Vagina (tissue), 2 donors: ENCODE measurements at places on chromosomes 6 and 20.

- H3K27me3 ChIP-seq, result no peaks in the 10 kb centered on the region
- peak overlapping the region; percentile 96 for H3K27ac ChIP-seq
- peak overlapping the region; percentile 73 for H3K4me3 ChIP-seq
- peaks cover 9% of the 10 kb centered on the region for H3K36me3 ChIP-seq
- no peak for DNase-seq
Measured at GRCh38 chr20:49937027-49937929, 1.1 kb downstream of the RNF114 start.

DNA sequence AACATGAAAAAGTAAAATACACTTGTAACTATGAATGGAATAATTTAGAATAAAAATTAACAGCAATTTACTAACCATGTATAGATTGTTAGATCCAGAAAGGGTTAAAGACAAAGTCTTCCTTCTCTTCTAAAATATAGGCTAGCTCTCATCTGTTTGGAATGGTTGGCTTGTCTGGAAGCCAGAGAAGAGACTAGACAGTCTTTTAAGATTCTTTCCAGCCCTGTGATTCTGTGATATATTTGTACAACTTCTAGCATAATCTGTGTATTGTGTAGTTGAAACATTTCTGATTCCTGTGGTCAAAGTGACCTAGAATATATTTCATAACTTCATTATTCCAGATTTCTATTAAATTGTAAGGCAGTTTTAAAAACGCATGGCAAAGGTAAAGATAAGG is 196.6 kb downstream of the UST start:
- no peaks in the 10 kb centered on the region for H3K27me3 ChIP-seq
- peaks cover 11% of the 10 kb centered on the region for H3K4me1 ChIP-seq
- no peaks in the 10 kb centered on the region for H3K36me3 ChIP-seq
- H3K4me3 ChIP-seq, result no peak overlapping the region
- DNase-seq, result no peak

DNA sequence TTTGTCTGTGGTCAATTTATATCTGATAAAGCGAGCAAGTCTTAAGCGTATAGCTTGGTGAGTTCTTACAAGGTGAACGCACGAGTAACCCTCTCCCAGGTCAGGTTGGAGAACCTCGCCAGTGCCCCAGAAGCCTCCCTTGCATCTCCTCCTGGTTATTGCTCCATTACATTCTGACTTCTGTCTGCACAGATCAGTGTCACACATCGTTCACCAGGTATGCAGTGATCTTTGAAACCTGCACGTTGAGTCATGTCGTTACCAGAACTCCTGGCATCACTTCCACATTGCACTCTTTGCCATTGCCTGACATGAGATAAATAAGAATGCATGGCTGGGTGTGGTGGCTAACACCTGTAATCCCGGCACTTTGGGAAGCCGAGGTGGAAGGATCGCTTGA is 44.2 kb downstream of the AKAP12 start:
- no peaks in the 10 kb centered on the region for H3K36me3 ChIP-seq
- no peak overlapping the region for H3K4me3 ChIP-seq
- no peak overlapping the region for H3K27ac ChIP-seq
- DNase-seq, result no peak
- H3K27me3 ChIP-seq, result no peaks in the 10 kb centered on the region
- H3K4me1 ChIP-seq, result peaks cover 13% of the 10 kb centered on the region

DNA sequence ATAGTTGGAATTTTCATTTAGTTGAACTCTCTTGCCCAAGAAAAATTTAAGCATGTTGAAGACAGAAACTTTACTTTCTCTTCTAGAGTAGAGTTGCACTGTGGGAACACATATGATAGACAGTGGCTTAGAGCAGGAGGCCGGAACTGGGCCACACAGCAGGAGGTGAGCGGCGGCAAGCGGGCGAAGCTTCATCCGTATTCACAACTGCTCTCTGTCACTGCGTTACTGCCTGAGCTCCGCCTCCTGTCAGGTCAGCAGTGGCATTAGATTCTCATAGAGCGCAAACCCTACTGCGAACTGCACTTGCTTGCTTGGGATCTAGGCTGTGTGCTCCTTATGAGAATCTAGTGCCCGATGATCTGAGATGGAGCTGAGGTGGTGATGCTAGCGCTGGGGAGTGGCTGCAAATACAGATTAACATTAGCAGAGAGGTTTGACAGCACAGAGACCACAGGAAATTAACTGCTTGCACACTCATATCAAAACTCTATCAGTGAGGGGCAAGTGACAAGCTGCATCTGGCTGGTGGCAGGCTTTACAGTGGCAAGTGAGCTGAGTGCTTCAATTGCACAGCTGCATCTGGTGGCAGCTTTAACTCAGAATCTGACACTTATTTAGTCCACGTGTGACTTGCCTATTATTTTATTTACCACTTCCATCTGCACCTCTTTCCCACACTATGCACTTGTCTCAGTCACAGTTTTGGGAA is 174.9 kb upstream of the C6orf118 start:
- H3K27me3 ChIP-seq, result no peaks in the 10 kb centered on the region
- H3K36me3 ChIP-seq, result no peaks in the 10 kb centered on the region
- no peaks in the 10 kb centered on the region for H3K4me1 ChIP-seq
- DNase-seq, result no peak

DNA sequence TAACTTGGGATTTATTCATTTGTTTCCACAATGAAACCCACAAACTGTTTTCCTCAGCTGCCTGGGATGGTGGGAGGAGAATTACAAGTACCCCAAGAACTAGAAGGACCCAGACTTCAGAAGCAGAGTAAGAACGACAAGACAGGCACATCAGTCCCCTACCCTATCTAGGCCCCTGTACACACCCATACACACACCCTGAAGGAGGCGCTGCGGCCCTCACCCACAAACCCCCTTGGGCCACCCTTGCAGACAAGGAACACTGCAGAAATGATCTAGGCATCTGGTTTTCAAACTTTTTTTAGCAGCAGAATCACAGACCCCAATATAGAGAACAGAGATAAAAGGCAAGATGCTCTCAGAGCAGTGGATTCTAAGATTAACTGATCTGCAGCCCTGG is 55.0 kb downstream of the TRERF1 start:
- no peak overlapping the region for H3K27ac ChIP-seq
- peaks cover 24% of the 10 kb centered on the region for H3K4me1 ChIP-seq
- H3K4me3 ChIP-seq, result no peak overlapping the region
- H3K36me3 ChIP-seq, result no peaks in the 10 kb centered on the region
- DNase-seq, result no peak
- no peaks in the 10 kb centered on the region for H3K27me3 ChIP-seq

- no peak overlapping the region for H3K27ac ChIP-seq
- no peak for DNase-seq
- H3K36me3 ChIP-seq, result no peaks in the 10 kb centered on the region
Measured at GRCh38 chr20:15506311-15506710, 1066.9 kb downstream of the KIF16B start.

GRCh38 chr20:57241363-57241991 is 25.0 kb downstream of the BMP7 start:
- no peak for DNase-seq
- H3K27ac ChIP-seq, result no peak overlapping the region
- no peak overlapping the region for H3K4me3 ChIP-seq
- no peaks in the 10 kb centered on the region for H3K27me3 ChIP-seq
- no peaks in the 10 kb centered on the region for H3K36me3 ChIP-seq

DNA sequence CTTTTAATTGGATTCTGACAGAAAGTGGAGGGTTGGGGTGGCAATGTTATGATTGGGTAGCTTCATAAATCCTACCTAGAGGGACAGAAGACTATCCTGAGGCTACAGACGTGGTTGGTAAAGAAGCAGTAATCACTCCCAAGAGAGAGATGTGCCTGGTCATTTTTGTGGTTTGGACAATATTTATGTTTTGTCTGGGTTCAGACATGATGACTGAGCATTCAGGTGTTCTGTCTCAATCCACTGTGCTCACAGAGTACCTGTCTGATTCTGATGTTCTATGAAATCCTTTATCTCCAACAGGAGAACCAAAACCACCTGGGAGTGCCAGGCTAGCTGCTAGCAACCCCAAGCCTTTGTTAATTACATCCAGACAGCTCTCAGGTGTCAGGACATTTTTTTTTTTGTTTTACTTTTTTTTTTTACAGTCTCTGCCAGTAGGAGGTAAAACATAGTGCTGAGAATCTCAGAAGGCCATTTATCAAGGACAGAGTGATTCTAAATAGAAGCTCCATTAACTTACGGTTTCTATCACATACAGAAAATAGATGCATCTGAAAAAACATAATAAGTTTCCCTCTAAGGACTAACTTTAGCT is 1.6 kb upstream of the HLA-DQA1 start:
- H3K36me3 ChIP-seq, result no peaks in the 10 kb centered on the region
- no peaks in the 10 kb centered on the region for H3K27me3 ChIP-seq
- no peaks in the 10 kb centered on the region for H3K4me1 ChIP-seq

- no peak for DNase-seq
- no peaks in the 10 kb centered on the region for H3K27me3 ChIP-seq
- no peak overlapping the region for H3K4me3 ChIP-seq
- no peaks in the 10 kb centered on the region for H3K4me1 ChIP-seq
- H3K27ac ChIP-seq, result no peak overlapping the region
Measured at GRCh38 chr6:119594907-119595306, 245.3 kb upstream of the MAN1A1 start.

- no peaks in the 10 kb centered on the region for H3K36me3 ChIP-seq
- no peak for DNase-seq
- peaks cover 18% of the 10 kb centered on the region for H3K4me1 ChIP-seq
- H3K4me3 ChIP-seq, result peak overlapping the region; percentile 45
- H3K27ac ChIP-seq, result peak overlapping the region; percentile 78
Measured at GRCh38 chr6:33161354-33162331, 30.6 kb downstream of the COL11A2 start.

GRCh38 chr6:144179237-144179636 is 28.9 kb downstream of the STX11 start:
- H3K4me3 ChIP-seq, result no peak overlapping the region
- no peaks in the 10 kb centered on the region for H3K27me3 ChIP-seq
- H3K36me3 ChIP-seq, result no peaks in the 10 kb centered on the region
- no peak overlapping the region for H3K27ac ChIP-seq
- DNase-seq, result no peak
- H3K4me1 ChIP-seq, result no peaks in the 10 kb centered on the region

GRCh38 chr6:135334169-135334568 is 153.1 kb downstream of the MYB start:
- H3K27me3 ChIP-seq, result no peaks in the 10 kb centered on the region
- H3K36me3 ChIP-seq, result peaks cover 1% of the 10 kb centered on the region
- no peak overlapping the region for H3K27ac ChIP-seq
- no peak for DNase-seq

GRCh38 chr6:157464653-157465535 is 83.9 kb downstream of the ZDHHC14 start:
- no peaks in the 10 kb centered on the region for H3K4me1 ChIP-seq
- H3K27ac ChIP-seq, result no peak overlapping the region
- peak; percentile 67 for DNase-seq
- H3K27me3 ChIP-seq, result no peaks in the 10 kb centered on the region
- no peaks in the 10 kb centered on the region for H3K36me3 ChIP-seq
- H3K4me3 ChIP-seq, result no peak overlapping the region

DNA sequence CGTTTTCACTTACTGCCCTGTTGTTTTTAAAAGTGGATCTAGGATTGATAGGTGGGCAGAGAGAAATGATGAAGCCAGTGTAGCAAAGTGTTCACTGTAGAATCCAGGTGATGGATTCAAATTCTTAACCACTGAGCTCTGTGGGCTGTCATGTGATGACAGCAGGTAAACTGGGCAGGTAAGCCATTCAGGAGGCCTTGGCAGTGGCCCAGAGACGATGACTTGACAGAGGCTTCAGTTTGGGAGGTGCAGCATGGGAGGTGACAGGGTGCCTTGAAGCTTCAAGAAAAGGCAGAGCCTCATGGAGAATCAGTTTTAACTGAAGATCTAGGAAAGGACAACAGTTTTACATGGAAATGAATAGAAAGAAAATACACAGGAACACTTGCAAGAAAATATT is 2.0 kb downstream of the NAA20 start:
- H3K4me1 ChIP-seq, result peaks cover 61% of the 10 kb centered on the region
- H3K4me3 ChIP-seq, result no peak overlapping the region
- no peaks in the 10 kb centered on the region for H3K36me3 ChIP-seq
- peak overlapping the region; percentile 28 for H3K27ac ChIP-seq

GRCh38 chr6:25219917-25220278 is 59.3 kb upstream of the CARMIL1 start:
- no peaks in the 10 kb centered on the region for H3K27me3 ChIP-seq
- no peak overlapping the region for H3K27ac ChIP-seq
- H3K36me3 ChIP-seq, result no peaks in the 10 kb centered on the region
- H3K4me1 ChIP-seq, result peaks cover 17% of the 10 kb centered on the region

DNA sequence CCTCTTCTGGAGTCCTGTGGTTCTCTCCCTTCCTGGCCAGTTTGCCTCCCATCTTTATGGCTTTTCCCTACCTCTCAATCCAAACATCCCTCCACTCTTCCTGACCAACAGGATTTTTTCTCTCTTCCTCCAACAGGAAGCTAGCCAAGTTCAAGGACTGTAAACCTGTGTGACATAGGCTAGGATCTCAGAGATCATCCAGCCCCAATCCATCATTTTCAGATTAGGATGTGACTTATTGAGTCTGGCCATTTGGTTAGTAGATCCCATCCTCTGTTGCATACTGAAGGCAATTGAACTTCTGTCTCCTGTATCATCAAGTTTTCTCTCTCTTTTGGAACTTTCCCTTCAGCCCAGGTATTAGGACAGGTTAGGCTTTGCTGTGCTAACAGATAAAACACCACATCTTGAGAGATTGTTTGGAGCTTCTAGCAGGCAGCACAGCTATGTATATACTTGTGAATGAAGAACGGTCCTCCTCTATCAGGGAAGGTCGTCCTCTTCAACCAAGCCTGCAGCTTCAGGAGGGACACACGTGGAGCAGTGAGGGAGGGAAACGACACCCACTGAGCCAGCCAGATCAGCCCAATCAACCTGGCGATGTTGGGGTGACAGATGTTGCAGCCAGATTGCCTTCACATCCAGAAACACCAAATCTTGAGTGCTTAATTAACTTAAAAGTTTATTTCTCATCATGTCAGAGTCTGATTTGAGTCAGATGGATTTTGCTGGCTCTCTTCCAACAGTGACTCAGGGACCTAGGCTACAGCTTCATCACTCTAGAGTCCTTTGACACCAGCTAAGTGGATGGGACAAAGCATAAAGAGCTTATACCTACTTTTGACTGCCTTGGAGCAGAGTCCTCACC is 106.8 kb downstream of the GJA10 start:
- no peaks in the 10 kb centered on the region for H3K27me3 ChIP-seq
- H3K36me3 ChIP-seq, result no peaks in the 10 kb centered on the region
- H3K4me1 ChIP-seq, result peaks cover 18% of the 10 kb centered on the region
- H3K27ac ChIP-seq, result no peak overlapping the region

- no peaks in the 10 kb centered on the region for H3K4me1 ChIP-seq
- DNase-seq, result no peak
Measured at GRCh38 chr6:110589865-110590513, 113.6 kb upstream of the SLC22A16 start.
